ENCODE measurements at places on chromosomes 12 and 14.

DNA sequence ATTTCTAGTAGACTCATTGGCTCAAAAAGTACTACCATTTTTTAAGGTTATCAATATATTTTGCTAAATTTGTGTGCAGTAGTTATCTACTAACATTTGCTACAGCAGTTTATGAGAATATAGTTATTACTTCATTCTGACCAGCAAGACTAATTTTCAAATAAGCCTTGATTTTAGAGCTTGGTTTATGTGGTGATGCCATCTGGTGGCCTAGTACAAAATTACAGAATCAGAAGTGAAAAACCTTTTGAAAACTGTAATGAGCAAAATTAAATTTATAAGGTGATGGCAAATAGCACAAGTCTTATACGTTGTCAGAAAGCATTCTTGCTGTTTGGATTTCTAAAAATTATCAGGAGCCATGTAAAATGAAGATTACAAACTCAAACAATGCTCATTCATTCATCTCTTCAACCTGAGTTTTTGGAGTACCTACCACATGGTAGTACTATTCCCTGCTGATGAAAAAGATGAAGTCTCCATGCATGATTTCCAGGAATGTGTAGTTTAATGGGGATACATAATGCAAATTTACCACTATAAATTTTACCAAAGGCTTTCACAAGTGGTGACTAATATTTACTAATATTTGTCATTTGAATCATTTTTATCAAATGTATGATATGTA lies 51.0 kb downstream of the MAGOHB start:
- no peak for DNase-seq

GRCh38 chr14:70020352-70021170 lies 141.3 kb downstream of the SMOC1 start:
- DNase-seq: no peak

- no peak for DNase-seq
Measured at GRCh38 chr12:64036414-64036813, 185.7 kb downstream of the KICS2 start.

GRCh38 chr14:67934087-67934486 lies 114.5 kb downstream of the RAD51B start:
- DNase-seq: no peak

DNA sequence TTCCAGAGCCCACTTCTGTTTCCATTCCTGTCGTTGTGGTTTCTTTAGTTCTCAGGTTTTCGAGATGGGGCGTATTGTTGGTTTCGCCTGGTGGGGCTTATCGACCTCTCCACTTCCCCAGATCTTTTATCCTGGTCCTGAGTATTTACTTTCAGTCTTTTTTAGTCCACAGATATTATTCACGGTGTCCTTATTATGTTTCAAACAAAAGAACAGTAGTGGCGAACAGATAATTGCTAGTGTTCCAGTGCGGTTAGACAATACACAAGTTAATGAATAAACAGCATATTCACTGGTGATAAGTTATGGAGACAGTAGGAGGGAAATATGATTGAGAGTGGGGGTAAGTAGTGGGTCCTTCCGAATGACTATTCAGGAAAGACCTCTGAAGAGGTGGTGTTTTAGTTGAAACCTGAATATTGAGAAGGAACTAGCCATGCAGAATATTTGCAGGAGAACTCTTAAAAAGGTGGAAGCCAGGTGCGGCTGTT lies 668 bp downstream of the TMEM260 start:
- DNase-seq: no peak
